ENCODE measurements at places on chromosomes 13 and 19.

DNA sequence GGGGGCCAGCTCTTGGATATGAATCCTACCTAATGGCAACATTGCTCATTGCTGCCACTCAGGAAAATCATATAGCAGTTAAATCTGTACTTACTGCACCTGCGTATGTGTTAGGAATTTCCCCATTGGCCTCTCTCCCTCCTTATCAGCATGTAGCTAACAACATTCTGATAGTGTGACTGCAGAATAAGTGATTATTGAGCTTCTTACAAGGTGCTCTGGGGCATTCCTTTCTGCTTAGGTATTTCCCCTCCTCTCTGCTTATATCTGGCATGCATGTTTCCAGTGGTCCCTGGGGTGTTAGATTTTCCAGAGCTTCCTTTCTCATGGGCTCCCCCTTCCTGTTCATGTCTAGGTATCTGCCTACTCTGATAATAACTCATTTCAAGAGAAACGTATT lies 414.1 kb upstream of the SLITRK1 start:
- no peak for DNase-seq

DNA sequence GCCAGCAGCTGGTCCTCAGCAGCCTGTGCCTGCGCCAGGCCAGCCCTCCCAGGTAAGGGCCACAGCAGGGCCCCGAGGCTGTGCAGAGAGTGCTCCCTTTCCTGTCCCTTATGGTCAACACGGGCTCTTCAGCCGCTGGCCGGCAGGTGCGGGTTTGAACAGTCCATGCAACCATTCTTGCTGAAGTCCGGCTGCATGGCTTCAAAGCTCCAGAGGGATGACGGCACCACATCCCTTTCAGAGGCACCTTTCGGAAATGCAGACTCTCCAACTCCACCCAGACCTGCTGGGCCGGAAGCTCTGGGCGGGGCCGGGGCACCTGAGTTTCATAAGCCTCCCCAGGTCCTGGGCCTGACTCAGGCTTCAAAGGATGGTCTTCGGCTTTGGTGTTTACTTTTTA lies 81.3 kb downstream of the SPACA7 start:
- DNase-seq: no peak

DNA sequence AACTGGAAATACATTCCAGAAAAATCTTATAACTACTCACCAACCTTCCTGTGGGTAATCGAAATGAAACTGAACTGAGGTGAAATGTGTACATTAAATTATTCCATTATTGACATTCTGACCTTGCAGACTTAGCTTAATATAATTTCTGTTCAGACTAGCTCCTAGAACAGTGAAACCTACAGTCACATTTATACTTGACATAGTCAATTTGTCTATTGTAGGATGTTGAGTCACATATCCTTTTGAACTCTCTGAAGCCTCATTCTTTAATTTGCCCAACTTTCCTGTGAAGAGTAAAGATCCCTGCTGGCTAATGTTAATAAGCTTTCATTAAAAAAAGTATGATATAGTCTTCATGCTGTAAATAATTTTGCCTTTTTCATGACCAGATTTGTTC lies 92.0 kb upstream of the SCEL start:
- DNase-seq: no peak

GRCh38 chr13:31627097-31627845 lies 112.1 kb upstream of the RXFP2 start:
- DNase-seq: no peak

GRCh38 chr19:13842291-13843103 lies 34.4 kb upstream of the NANOS3 start:
- DNase-seq: no peak

GRCh38 chr13:96710166-96710862 lies 284.0 kb downstream of the OXGR1 start:
- DNase-seq: no peak

DNA sequence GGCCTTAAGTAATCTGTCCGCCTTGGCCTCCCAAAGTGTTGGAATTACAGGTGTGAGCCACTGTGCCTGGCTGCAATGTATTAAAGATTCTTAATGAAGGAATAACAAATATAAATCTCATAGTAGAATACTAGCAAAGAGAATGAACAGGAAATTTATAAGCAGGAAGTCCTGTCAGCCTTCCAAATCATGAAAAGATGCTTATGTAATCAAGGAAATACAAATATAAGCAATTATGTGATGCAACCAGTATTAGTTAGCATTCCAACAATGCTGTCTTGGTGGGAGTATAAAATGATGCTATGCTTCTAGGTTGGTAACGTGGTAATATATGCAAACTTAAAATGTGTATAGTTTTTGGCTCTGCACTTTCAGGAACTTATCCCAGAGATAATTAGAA lies 133.8 kb downstream of the PDS5B start:
- DNase-seq: no peak

DNA sequence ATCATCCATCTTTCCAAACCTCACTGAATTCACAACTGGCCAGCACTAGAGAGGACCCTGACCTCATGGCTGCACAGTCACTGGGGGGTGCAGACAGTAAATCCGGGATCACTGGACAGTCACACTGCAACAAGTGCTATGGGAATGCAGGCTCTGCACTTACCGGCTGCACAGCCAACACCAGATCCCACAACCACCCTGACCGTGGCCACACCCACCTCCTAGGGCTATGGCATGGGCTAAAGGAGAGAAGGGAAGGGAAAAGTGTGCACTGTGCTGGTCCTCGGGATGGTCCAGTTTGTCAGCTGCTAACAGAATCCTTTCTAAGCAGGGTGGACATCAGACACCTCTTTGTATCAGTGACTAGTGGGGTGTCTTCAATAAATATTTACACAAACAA lies 118.2 kb downstream of the MIPEP start:
- DNase-seq: no peak

DNA sequence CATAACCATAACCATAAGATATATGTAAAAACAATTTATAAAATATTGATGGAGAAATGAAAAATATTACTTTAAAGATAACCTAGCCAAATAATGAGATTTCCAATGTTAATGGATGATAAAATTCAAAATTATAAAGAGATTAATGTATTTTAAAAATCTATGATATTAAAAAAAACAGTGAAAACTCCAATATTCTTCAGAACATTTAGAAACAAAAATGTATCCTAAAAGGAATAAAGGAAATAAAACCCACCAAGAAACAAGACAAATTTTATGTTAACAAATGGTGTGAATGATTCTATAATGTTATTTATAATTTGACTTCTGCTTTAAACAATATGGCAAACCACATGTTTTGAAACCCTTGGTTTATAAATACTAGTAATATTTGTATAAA lies 1587.8 kb downstream of the PCDH9 start:
- no peak for DNase-seq

DNA sequence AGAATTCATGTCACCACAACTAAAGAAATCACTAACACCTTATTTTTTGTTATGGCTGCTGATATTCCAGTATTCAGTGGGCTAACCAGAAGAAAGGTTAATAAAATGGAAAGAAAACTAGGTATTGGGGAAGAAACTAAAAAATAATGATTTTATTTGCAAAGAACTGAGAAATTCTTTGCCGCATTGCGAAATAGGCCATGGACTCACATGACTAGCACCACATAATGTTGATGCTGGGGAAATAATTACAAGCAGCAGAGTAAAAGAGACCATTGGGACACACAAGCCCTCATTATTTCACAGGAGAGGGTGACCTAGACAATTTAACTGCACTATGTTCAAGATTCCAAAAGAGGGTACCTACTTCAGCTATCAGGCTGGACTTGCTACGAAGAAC lies 1411.5 kb downstream of the SLITRK5 start:
- DNase-seq: no peak

- no peak for DNase-seq
Observed at GRCh38 chr13:35804901-35805300, 326.3 kb downstream of the DCLK1 start.

- no peak for DNase-seq
Observed at GRCh38 chr19:11649941-11650340, 52.7 kb downstream of the ZNF627 start.

- DNase-seq: no peak
Observed at GRCh38 chr19:41064974-41065569, 23.2 kb upstream of the CYP2A13 start.

GRCh38 chr19:32130332-32130731 lies 215.1 kb upstream of the ZNF507 start:
- no peak for DNase-seq

- DNase-seq: no peak
Observed at GRCh38 chr19:15623711-15624318, 8.8 kb downstream of the CYP4F8 start.

- no peak for DNase-seq
Observed at GRCh38 chr19:28009696-28010095, 1203.3 kb downstream of the UQCRFS1 start.

- no peak for DNase-seq
Observed at GRCh38 chr19:6678690-6679109, 8.7 kb upstream of the TNFSF14 start.

Data from stimulated activated CD8-positive, alpha-beta memory T cell treated with anti-CD3 and anti-CD28 coated beads, Interleukin-15, amount 100 ng/mL, for 24 hours (primary cell).